ENCODE measurements at places on chromosomes 7 and 10.

DNA sequence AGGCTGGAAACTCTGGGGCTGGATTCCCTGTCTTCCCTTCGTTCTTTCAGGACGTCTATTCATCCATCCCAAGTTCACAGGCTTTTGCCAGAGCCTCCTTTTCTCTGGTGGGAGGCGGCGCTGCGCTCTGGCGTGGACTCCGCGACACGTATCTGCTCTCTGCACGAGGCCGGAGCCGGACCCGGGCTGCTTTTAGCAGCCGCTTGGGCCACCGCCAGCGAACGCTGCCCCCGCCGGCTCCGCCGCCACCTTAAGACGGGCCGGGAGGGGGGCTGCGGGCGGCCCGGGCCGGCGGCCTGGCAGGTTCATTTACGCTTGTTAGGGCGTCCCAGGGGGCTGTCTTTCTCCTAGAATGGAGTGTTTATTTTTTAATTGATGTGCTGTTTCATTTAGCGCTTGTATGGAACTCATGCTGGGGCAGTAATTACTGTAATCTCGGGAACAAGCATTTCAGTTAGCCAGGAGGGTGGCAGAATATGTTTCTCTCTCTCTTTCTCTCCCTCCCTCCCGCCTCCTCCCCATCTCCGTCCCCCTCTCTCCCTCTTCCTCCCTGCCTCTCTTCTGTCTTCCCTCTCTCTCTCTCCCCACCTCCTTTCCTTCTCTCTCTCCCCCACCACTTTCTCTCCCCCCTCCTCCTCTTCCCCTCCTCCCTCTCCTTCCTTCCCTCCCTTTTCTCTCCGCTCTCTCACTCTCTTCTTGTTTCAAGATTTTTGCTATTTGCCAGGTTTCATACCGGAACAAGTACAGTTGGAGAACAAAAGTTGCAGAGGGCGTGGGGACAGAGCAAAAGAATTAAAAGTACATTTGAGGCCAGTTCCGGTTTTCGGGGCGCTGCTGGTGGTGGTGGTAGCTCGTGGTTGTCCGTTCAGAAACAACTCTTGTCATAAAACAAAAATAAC, 1.3 kb upstream of the FZD8 start:
- DNase-seq = peak; percentile 45

DNA sequence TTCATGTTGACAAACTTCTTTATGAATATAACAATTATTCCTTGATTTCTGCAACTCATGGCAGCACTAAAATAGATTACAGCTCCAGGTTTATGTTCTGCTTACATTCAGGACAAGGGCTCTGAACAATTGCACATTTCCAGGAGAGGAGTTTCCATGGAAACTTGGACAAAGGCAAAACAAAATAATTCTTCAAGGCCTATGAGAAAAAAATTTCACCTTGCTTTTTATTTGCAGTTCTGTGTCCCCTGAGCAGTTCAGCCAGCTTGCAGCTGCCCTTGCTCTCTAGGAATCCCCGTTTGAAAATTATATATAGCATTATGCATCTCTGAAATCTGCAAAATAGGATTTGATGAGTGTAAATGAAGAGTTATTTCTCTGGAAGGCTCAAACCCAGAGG, 71.7 kb downstream of the ARL4A start:
- no peak for DNase-seq

GRCh38 chr7:75631711-75632110, 107.0 kb downstream of the HIP1 start:
- DNase-seq = no peak

DNA sequence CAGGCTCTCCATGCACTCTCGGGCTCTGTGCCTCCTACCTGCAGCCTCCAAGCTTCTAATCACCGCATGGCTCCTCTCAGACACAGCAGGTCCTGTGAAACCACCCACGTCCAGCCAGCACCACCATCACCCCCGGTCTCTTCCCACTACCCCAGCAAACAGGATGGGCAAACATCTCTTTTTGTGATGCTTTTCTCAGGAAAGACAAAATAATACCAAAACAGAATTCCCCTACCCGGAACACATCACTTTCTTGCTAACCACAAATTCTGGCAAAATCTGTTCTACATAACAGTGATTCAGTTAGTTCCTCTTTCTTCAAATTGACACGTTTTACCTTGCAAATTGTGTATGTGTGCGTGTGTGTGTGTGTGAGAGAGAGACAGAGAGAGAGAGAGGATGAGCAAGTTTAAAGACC, 6.5 kb downstream of the SNX8 start:
- DNase-seq = no peak

GRCh38 chr10:131311661-131312477, at the start of gene TCERG1L:
Gene TCERG1L, minus strand, starts transcription at chr10:131311721. Its CDS starts 86 bp downstream, at chr10:131311635.
- DNase-seq = no peak

GRCh38 chr10:35347121-35347562, 10.8 kb downstream of the CCNY start:
- peak; percentile 97 for DNase-seq

DNA sequence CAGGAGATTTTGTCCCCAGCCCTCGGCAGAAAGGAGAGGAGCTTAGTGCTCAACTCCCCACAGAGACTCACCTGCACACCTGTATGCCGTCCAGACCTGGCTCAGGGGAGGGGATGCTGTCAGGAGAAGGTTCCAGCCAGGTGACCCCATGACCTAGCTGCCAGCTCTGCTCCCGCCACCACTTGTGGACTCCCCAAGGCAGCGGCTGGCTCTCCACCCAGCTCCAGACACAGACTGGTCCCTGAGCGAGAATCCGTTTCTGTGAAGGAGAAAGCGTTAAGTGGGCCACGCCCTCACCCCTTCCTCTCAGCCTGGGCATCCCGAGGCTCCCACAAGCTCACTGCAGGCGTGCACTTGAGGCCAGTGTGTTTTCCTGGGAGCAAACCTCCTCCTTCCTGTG, 76.4 kb downstream of the RGS10 start:
- DNase-seq = no peak

DNA sequence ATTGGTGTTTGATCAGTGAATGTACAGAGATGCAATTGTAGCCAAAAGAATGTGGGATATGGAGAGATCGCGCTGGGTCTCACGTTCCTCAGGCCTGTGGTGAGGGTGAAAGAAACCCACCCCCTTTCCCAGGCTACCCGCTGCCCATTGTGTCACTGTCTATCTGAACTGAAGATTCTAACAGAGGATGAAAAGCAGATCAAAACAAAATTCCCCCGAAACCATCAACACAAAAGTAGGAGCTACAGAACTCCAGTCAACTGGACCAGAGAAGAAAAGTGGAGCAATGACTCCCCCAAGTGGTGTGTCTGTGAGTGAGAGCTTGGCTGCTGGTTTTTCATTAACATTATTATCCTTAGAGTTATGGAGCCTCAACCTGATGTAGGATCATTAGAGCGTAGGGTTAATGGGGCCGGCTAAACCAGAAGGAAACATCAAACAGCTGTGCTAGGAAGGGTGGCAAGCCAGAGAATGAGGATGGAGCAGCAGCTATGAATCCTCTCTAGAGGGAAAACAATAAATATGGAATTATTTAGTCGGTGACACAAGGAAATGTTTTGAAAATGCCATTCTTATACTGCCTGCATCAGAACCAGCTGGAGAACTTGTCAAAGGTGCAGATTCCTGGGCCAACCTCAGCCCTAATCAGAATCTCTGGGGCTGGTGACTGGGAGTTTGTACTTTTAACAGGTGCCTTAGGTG, 38.3 kb downstream of the AKR1B1 start:
- DNase-seq = peak; percentile 83

- no peak for DNase-seq
Observed at GRCh38 chr7:46850563-46851330, 731.2 kb downstream of the TNS3 start.

DNA sequence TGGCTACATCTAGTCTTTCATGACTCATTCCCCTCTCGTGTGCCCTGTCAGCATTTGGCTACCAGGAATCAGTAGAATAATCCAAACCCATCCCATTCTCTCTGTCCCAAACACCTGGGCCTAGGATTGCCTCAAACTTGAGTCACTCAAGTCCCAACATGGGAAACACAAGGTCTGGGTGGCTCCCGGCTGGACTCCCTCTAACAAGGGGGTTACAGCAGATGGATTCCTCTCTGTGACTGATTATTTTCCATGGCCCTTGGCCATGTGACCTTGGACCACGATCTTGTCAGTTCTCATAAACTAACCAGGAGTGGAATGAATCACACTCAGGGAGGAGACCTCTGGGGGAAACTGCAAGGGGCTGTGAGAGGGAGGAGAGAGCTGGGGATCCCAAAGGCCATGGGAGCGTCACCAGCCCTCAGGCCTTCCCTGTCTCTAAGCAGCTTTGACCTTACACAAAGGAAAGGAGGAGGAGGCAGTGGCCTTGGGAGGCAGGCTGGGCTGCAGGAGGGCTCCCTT, 533.1 kb downstream of the KCNMA1 start:
- DNase-seq = no peak

- no peak for DNase-seq
Observed at GRCh38 chr7:32936689-32937088, 20.6 kb upstream of the FKBP9 start.

GRCh38 chr10:27100813-27101347, 586 bp upstream of the ANKRD26 start:
- DNase-seq = no peak

DNA sequence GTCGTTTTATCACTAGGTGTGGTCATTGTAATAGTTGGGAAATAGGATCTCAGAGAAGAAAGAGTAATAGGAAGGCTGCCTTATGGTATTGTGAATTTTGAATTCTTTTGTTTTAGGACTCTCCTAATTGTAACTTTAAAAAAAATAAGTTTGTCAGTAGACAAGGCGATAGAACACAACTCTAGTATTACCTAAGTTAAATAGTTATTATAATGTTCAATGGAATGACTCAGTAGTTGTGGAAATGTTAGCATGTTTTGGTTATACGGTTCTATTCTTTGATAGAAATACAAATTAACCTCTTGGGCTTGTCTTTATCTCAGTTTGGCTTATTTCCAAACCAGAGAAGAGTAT, 1.4 kb downstream of the DNAH11 start:
- no peak for DNase-seq

GRCh38 chr10:50577681-50578350, 45.9 kb downstream of the SGMS1 start:
- peak; percentile 91 for DNase-seq

DNA sequence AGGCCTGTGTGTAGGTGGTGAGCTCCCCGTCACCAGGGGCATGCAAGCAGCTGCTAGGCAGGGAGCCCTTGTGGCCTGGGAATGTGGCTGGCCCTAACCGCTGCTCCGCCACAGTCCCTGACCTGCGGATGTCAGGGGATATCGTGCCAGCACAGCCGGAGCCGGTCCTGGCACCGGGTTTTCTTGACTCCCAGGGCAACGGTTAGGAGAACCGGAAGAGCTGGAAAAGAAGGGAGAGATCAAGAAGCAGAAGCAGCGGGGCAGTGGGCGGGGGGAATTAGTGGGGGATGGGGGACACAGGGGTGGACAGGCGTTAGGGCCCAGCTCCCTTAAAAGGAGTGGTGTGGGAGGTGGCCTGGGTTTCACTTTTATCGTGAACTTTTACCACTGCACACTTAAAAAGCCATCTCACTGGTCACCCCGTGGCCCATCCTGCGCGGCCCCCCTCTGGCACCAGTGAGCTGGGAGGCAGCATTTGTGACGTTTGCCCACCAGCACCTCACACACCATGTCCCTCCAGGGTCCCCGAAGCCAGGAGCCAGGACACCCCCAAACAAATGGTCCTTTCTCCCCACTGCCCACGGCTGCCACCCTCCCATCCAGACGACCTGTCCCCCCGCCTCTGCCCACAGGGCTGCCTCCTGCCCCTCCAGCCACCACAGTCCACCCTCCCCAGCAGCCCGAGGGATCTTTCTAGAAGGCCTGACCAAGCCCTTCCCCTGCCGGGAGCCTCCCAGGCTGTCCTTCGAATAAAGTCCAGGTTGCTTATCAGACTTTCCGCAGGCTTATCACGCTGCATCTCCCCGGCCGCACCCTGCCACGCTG, 1.8 kb upstream of the MICALL2 start:
- DNase-seq = peak; percentile 20

DNA sequence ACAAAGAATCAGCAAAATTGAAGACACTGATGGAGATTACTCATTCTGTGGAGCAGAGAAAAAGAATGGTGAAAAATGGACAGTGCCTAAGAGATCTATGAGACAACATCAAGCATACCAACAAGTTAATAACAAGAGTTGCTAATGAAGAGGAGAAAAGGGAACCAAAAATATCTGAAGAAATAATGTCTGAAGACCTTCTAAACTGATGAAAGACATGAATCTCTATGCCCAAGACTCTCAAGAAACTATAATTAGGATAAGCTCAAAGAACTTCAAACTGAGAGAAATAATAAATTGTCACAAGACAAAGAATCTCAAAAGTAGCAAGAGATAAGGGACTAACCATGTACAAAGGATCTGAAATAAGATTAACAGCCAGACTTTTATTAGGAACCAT, 93.4 kb downstream of the ZNF33B start:
- no peak for DNase-seq

DNA sequence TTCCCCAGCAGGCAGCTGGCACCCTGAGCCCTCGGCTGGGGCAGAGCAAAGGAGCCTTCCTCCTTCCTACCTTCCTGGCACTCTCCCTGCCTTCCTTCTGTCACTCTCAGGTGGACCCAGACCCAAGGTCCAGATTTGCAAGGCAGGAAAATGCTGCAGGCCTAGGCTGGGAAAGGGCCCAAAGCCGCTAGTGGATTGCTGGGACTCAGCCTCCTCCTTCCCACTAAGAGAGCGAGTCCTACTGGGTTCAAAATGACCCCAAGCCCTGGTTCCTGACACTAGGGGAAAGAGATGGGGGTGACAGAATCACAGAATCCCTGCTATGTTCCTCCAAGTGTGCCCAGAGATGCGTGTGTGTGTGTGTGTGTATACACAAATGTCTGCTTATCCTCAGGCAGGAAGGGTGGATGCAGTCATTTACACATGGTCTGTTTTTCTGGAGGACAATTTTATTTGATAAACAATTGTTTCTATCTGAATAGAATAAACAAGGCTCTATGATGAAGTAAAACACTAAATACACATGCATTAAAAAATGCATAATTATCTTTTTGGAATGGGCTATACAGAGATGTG, 1.3 kb upstream of the PLAU start:
- no peak for DNase-seq

DNA sequence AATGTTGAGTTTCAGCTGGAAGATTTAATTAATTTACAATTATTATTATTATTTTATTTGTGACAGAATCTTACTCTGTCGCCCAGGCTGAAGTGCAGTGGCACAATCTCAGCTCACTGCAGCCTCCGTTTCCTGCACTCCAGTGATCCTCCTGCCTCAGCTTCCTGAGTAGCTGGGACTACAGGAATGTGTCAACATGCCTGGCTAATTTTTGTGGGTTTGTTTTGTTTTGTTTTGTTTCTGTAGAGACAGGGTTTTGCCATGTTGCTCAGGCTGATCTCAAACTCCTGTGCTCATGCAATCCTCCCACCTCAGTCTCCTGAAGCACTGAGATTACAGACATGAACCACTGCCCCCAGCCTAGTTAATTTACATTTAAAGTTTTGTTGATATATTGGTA, 93.8 kb upstream of the MEOX2 start:
- no peak for DNase-seq

- no peak for DNase-seq
Observed at GRCh38 chr7:132117181-132117580, 459.1 kb downstream of the PLXNA4 start.

DNA sequence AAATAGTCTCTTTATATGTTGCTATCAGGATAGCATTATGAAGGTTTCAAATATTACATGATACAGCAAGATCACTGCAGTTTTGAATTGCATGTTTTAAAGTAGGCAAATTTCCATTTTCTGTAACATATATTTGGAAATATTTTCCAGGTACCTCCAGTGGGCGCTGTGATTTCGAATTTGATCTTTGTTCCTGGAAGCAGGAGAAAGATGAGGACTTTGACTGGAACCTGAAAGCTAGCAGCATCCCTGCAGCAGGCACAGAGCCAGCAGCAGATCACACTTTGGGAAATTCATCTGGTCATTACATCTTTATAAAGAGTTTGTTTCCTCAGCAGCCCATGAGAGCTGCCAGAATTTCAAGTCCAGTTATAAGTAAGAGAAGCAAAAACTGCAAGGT, 299.0 kb downstream of the MALRD1 start:
- no peak for DNase-seq
